ENCODE measurements at places on chromosomes 6 and 20.

- no peak for DNase-seq
Measured at GRCh38 chr20:60269573-60270162, 311.4 kb downstream of the CDH26 start.

DNA sequence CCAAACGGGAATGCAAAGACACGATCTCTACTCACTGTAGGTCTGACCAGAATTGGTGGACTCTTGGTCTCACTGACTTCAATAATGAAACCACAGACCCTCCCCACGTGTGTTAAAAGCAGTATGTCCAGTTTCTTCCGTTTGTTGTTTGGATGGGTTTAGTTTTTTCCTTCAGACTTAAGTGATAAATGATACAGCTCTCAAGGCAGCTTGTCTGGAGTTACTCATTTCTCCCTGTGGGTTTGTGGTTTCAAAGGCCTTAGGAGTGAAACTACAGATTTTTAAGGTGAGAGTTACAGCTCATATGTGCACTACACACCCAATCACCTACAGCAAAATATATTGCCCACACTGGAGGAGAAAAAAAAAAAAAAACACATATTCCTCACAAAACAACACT lies 86.7 kb upstream of the STMND1 start:
- DNase-seq = no peak

DNA sequence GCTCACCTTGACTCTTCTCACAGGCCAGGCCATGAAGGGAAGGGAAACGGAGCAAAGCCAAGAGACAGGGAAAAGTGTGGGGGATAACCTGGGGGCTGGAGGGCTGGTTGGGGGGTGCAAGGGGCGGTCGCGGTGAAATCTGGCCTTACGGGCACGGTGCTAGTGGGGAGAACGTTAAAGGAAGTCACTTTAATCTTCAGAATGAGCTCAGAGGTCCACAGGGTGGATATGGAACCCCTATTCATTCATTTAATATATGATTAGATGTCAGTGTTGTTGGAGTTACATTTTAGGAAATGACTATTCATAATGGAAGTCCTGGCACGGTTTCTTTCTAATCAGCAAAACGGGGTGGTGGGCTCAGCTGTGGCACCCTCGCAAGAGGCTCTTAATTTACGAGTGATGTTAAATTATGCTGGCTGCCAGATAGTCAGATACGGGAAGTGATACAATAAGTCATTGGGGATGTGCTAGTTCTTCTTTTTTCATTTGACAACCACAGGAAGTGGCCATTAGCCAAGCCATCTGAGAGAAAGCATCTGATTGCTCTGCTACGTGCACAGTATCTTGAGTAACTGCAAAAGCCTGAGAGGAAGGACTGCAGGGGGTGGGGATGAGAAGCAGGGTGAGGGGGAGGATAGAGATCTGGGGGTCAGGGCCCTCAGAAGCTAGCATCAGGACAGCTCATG lies 253.0 kb downstream of the QKI start:
- DNase-seq = no peak

GRCh38 chr6:30769088-30769852 lies 24.9 kb upstream of the IER3 start:
- DNase-seq = peak; percentile 94

DNA sequence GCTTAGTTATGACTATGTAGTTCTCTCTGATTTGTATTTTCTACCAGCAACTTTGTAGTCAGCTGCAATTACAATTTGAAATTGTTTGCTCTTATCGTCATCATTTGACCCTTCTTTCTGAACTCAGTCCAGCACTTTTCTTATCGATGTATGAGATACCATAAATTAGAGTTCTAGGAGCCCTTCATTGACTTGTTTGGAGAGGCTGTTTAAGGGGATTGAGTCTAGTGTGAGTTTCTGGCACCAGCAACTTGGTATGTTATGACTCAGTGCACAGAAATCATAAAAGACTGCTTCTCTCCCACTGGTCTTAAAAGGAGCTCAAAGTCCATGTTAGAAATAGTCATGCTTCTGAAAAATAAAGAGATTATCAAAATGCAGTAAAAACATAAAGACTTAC lies 190.3 kb downstream of the TENT5A start:
- DNase-seq = peak; percentile 4

- no peak for DNase-seq
Measured at GRCh38 chr6:107124934-107125348, 9.6 kb upstream of the BEND3 start.

DNA sequence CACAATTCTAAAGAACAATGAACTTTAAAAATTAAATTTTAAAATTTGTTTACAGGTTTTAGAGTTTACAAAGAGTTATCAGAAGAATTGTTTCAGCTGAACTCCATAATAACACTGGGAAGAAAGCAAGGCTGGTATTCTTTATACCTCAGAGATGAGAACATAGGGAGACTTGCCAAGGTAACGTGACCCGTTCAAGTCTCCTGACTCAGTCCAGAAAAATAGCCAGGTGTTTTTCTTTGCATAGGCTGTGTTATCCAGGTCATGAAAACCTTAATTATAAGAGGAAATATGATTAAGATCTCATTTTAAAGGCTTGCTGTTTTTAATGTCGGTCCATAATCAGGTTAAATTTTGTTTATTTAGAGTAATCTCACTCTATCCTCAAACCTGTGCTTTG lies 8.5 kb upstream of the C6orf141 start:
- no peak for DNase-seq

DNA sequence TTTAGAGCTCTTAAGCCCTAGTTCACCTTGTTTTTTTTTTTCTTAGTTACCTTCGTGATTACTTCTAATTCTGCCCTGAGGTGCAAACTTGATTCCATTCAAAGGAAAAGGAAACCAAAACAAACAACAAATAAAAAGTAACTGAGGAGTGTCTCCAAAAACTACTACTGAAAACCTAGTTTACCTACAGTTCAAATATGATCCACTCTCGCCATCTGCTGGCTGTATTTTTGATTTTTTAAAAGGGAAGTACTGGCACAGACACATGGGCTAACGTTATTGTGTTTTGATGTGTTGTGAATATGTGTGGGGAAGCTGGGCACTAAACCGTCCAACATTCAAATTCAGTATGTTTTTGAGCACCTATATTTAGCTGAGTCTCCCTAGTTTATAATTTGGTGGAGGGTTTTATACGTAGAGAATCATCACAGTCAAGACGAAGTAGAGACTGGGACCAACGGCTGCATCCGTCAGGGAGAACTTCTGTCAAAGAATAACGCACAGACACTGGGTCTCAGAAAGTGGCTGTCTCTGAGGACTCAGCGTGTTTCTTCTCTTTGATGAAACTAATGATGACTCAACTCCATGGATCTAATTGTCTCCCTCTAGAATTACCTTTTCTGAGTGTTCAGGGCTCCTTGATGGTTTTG lies 373.5 kb upstream of the BTBD3 start:
- peak; percentile 78 for DNase-seq

GRCh38 chr20:53757472-53757913 lies 163.9 kb upstream of the ZNF217 start:
- DNase-seq = no peak

DNA sequence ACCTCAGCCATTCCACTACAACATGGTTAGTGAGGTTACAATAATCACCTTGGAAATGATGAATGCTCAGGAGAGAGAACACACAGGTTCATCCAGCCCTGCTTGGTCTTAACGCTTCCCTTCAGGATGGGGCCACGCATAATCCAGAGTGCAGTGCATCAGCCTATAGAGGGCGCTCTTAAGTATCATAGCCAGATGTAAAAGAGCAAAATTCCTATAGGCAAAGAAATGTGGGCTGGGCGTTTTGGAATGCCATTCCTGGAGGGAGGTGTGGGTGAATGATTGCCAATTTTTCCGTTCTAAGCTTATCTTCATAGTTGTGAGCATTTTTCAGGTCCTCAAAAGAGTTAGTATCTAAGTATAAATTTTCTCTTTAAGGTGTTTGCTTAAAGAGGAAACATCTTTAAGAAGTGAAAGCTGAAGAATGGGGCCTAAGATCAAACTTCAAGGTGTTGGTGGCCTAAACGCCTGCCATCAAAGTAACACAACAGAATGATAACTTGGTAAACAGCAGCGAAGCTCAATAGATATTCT lies 1.8 kb downstream of the RIPOR2 start:
- no peak for DNase-seq

DNA sequence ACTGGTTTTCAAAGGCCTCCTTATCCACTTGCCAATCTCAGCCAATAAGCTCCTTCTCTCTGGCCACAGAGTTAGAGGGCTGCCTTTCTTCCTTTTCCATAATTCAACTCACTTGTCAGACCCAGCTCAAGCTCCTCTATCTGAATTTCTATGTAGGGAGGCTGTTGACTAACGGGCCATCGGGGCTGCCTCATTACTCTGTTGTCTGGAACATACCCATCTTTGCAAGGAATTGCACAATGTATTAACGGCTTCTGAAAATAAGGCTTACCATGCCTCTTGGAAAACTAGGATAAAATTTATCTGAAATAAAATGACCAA lies 28.5 kb upstream of the KIF6 start:
- no peak for DNase-seq

DNA sequence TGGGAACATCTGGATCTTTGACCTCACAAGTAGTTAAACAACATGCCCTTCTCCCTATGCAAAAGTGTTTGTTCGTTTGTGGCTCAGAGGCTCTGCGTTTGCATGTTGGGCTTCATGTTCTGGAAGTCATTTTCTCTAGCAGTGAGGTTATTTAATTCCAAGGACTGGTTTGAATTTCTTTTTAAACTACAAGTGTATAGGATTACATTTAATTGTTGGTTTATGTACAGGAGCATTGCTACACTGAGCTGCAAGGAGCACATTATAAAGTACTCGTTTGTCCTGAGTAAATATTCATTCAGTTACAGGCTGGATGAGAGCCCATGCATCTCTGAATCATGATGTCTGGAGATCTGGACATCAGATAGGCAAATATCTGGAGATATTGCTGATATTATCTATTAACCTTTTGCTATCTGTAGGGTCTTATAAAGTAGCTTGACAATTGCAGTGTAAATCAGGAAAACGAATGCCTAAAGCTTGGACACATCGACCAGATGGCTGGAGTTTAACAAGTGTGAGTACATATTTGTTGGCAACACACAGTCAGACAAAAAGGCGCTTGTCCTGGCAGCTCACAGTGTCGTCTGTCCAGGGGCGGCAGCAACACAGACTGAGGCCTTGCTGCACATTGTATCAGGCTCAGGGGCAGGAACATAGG lies 84.6 kb downstream of the PDE7B start:
- DNase-seq = no peak

- no peak for DNase-seq
Measured at GRCh38 chr6:106637717-106638341, 8.5 kb downstream of the QRSL1 start.

DNA sequence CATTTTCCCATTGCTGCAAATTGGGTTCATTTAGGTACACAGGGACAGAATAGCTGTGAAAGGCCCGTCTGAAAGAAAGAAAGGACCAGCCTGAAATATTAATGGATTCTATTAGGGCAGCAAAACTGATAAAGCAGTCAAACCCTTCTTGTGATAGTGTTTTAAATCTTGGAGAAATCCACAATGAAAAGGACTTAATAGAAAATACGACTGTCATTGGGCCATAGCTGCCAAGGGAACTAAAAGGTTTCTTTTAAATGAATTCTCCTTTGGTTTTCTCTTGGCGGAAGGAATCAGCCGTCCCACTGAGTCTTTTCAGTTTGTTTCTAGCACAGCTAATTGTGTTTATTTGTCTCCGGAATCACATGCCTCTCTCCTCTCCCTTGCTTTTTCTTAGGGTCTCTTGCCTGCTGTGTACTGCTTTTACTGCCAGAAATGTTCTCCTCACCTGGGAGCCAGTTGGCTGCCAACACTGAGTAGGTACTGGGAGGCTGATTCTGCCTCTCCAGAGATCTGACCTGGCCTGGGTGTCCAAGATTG lies 11.3 kb downstream of the PAQR8 start:
- no peak for DNase-seq

GRCh38 chr6:84785671-84786070 lies 21.3 kb upstream of the TBX18 start:
- DNase-seq = no peak

- no peak for DNase-seq
Measured at GRCh38 chr6:92271091-92271490, 1148.3 kb downstream of the EPHA7 start.

DNA sequence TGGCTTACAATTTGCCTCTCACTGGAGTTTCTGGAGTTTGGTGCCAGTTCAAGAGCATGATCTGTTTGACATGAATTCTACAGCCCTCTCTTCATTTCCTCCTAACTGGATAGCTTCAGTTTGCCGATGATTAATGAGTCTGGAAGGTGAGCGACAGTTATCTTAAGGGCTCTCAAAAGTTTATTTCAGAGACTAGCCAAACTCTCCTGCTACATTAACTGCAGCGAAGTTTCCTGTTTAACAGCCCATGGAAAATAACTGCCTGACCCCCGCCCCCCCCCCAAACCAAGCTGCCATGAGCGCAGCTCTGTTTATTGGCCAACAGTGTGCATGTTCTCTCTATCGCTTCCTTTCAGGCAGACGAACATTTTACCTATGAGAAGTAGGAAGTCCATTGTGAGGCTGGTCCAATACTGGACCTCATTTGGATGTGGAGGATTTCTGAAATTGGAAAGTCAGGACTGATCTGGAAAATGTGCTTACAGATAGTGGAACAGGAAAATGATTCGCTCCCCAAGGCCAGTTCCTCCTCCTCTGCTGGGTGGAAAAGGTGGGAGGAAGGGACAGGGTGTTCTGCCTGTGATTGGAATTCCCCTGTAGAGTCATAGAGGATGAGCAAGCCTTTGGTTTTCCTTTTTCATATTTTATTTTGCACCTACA lies 522.2 kb upstream of the JAG1 start:
- peak; percentile 65 for DNase-seq

DNA sequence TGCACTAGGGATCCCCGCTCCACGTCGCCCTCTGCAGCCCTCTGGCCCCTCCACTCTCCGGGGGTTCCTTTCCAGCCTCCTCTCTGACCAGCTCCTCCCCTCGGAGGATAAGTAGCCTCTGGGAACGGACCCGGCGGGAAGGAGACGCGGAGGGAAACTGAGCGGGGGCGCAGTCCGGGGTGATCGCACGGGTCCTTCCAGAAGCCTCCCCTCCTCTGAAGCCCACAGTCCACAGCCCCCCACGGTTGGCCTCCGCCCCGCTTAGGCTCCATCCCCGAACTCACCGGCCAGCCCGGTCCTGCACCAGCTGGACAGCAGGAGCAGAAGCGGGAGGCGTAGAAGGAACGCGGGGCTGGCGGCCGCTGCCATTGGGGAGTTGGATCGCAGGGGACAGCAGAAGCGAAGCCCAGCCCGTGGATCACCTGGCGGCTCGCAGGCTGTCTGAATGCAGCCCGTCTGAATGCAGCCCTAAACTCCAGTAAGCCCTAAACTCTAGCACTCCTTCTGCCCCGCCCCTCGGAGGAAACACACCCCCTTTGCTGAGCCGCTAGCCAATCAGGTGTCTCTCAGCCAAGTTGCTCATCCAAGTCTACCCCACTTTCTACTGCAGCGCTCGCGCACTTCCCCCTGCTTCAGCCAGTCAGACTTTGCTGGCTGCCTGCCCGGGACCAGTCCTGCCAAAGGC lies at the start of gene RAET1G:
Gene RAET1G, minus strand, starts transcription at position 480 of the 685 bp plus-strand sequence. Its CDS starts 111 bp downstream, at position 369.
- peak; percentile 78 for DNase-seq

Measured in Caki2 (cell line).